NCI-H510A treated with DMSO at 0.1 percent for 48 hours (cell line): ENCODE measurements at places on chromosomes 5 and 9.
A peak's percentile ranks its signal among the peaks of the same experiment; 100 is the strongest.

DNA sequence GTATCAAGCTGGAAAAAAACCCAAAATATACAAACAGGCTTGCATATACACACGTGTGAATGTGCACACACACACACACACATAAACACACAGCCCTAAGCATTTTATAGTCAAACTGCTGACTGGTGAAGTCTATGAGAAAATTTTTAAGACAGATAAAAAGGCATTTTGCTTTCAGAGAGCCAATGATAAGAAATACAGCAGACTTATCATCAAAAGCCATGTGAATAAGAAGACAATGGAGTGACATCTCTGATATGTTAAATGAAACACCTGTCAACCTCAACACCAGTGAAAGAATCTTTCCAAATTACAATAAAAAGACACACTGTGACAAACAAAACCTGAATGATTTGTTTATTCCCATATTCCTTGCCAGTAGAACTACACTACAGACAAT lies 233.3 kb downstream of the CDH9 start:
- no peak for DNase-seq

- DNase-seq = no peak
These were observed 142.1 kb downstream of the LIFR start for GRCh38 chr5:38414348-38414747.

GRCh38 chr5:76422227-76422626 lies 19.1 kb downstream of the IQGAP2 start:
- no peak for DNase-seq

GRCh38 chr9:6920041-6920440 lies 162.3 kb downstream of the KDM4C start:
- DNase-seq = no peak

- DNase-seq = no peak
These were observed 20.4 kb upstream of the SLC2A6 start for GRCh38 chr9:133499132-133499891.

- no peak for DNase-seq
These were observed 263.3 kb upstream of the IL12B start for GRCh38 chr5:159593518-159594073.

DNA sequence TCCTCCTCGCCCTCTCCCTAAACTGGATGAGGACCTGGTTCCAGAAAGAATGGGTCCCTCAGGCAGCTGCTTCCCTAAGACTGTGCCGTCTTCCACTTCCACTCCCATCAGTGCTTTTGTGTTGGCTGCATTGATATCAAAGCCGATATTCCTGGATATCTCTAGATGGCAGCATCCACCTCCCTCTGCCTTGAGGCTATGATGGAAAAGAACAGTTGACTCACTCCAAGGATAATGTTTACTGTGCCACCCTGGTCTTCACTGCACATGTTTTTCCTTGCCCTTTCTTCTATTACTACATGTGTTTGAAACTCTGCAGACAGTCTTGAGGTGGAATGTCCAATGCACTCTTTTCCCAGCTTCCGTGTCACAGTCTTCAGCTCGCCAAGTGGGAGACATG lies 211.6 kb downstream of the MAST4 start:
- DNase-seq = peak; percentile 7

GRCh38 chr5:160047423-160047822 lies 38.5 kb downstream of the TTC1 start:
- no peak for DNase-seq

GRCh38 chr5:138471052-138471361 lies 5.7 kb downstream of the EGR1 start:
- no peak for DNase-seq

DNA sequence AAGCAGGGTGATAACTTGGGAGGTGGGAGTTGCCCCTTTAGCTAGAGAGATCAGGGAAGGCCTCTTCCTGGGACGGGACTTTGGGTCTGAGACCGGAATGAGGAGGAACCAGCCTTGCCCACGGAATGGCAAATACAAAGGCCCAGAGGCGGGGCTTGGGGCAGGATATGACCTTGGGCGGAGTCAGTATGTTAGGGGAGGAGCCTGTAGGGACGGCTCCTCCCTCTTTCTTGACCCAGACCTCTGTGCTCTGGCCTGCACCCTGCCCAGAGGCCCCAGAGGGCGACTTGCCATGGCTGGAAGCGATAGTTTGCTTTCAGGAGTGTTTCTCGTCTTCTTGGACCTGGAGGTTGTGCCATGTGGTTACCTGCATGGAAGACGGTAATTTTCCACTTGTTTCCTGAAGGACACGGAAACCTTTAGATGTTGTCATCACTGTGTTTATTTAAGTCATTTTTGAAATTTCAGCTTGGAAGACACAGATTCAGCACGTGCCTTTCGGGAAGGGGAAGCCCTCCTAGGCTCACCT lies 85.6 kb downstream of the DAB2IP start:
- DNase-seq = no peak

- no peak for DNase-seq
These were observed 12.4 kb upstream of the AKNA start for GRCh38 chr9:114400219-114400618.

DNA sequence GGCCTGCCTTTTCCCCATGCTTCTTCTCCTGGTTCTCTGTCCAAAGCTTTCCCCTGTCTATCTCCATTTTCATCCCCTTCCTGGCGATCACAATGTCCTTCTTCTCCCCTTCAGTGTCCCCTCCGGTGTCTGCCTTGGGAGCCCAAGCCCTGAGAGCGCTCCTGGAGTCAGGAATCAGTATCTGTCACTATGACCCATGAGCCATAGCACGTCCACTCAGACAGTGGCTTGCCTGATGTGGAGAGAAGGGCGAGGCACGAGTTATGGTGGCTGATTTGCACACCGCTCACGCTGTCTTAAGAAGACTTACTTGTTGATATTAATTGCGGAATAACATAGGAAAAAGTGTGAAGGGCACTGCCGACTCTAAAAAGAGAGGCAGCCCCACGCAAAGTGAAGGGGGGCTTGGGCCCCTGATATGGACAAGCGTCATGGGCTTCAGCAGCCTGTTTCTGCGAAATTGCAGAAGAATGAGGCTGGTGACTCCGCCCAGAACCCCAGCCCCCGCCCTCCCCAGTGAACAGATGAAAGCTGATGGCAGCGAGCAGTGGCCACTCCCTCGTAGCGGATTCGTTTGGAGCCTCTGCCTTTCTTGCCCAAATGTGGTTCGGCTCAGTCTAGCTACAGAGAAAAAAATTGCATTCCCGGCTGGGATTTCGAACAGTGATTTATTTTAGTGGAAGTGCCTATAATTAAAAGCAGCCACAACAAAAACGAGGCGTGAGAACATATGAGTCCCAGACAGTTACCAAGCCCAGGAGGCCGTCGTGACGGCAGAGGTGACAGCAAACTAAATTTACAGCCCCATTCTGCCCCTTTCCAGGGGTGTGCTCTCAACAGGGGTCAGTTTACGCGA lies 149.8 kb downstream of the ICE1 start:
- no peak for DNase-seq

GRCh38 chr5:35158204-35158603 lies 72.1 kb downstream of the PRLR start:
- DNase-seq = no peak

DNA sequence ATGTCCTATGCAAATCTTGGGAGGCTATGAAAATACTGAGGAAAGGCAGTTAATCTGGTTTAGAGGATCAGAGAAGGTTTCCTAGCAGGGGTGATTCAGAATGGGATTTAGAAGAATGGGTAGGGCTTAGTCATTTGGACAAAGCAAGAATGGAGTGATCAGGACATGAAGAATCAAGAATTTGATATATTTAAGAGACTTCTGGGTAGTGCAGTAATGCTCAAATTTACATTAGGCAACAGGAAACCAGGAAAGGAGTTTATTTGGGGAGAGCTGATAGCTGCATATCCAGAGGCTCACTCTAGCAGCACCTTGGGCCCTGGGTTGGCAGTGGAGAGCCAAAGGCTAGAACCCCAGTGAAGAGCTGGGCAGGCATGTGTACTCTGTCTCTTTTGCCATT lies 78.9 kb upstream of the PAPPA start:
- DNase-seq = no peak

GRCh38 chr5:119274030-119274766 lies 81.6 kb upstream of the TNFAIP8 start:
- no peak for DNase-seq

- DNase-seq = peak; percentile 50
These were observed 132.5 kb downstream of the SEMA6A start for GRCh38 chr5:116442095-116442534.

GRCh38 chr9:20040991-20041696 lies 252.3 kb upstream of the SLC24A2 start:
- DNase-seq = no peak

DNA sequence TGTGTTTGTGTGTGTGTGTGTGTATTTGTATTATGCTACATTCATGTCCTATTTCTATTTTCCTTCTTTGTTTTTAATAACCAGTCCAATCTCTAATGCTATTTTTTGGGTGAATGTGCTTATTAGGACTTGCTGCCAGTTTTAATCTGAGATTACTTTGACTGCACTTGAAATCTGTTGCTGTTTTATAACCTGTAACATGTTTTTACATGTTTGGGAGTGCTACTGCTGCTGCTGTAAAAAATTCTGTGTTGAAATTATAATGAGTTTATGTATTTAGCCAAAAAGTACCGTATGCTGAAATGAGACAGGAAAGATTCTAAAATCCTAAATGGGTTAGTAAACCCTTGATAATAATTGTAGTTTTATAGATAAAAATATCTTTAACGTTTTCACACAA lies 104.7 kb upstream of the SSBP2 start:
- DNase-seq = no peak

DNA sequence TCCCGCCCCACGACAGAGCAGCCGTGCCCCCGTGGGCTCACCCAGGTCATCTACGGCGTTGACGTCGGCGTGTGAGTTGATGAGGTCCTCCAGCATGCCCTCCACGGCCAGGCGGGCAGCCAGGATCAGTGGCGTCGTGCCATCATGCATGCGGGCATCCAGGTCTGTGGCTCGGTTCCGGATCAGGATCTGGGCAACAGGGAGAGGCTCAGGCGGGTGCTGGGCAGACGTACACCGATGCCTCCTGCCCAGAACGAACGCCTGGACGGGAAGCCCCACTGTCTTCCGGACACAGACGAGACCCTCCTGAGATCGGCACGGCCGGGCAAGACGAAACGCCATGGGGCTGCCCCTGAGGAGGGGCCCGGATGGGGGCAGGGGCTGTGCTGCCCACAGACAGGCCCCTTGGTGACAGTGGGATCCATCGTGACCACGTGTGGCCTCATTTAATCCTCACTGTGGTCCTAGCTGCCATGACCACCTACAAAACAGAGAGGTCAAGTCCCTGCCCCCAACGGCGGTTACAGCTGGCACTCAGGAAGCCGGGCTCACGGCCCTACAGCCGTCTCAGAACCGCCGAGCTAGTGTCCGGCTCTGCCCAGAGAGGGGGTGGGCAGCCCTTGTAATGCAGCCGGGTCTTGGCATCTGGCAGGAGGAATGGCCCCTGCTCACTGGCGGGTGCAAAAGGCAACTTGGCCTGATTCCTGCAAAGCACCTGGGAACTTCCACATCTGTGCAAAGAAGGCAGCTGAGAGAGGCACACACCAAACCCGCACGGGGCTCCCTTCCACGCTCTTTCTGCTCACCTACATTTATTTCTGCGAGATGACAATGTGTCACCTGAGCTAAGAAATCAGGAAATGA lies 16.5 kb upstream of the SEC16A start:
- no peak for DNase-seq

DNA sequence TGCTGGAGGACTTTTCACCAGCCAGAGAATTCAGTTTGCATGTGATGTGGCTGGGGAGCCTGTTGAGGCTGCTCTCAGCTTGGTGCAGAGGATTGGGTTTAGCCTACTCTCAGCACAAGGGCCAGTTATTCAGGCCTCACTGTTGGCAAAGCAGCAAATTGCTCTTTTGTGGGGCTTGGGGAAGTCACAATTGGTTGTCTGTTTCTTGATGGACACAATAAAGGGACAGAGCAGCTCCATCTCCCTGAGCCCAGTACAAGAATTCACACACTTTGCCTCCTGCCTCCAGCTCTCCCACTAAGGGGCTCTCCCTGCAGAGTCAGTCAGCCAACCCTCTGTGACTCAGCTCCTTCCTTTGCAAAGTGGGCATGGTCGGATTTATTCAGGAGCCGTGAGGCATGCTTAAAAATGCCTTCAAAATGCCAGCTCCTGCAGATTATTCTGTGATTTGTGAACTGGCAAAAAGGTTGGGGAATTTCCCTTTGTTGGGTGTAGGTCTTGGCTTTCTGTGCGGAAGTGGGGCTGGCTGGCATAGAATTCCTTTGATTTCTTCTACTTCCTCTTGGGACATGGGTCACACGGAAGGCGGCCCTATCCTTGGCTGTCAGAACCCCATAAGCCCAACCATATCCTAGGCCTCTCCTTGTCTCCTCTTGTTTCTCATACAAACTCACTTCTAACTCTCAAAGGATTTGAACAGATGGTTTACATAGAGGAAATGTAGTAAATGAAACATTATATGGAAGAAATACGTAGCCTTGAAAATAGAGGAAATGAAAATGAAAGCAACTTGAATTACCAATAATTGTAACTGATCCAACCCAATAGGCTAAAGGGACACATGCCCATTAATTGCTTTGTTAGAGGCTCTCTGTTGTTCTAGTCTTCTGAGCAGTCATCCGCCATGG lies 118.7 kb upstream of the CD180 start:
- DNase-seq = no peak

- DNase-seq = no peak
These were observed 14.8 kb upstream of the MATR3 start for GRCh38 chr5:139278540-139279274.

DNA sequence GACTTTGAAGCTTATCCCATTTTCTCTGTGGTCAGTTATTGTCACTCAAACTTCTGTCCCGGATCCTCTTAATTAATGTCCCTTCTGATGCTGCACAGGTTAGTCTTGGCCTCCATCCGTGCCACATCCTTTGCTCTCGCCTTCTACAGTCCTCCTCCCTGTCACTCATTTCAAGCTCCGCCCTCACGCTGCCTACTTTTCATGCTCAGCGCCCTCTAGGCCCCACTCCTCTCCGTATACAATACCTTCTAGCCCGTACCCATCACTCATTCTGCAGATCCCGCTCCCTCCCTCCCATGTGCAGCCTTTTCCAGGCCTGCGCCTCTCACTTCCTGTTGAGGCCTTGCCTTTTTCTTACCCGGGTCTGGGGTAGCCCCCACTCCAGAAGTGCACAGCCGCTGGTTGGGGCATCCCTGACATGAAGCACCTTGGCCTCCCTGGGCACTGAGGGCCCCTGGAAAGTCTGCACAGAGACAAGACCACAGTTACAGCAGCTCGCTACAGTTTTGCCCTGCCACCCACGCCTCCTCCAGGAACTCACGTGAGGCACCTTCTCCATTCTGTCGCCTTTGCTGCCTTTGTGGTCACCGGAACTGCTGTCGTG lies 88.5 kb upstream of the SLC25A48 start:
- no peak for DNase-seq
